K562 (cell line): ENCODE measurements at places on chromosomes 5 and 9.

GRCh38 chr5:137737349-137738131, 1.7 kb upstream of the KLHL3 start:
- no peak for DNase-seq

DNA sequence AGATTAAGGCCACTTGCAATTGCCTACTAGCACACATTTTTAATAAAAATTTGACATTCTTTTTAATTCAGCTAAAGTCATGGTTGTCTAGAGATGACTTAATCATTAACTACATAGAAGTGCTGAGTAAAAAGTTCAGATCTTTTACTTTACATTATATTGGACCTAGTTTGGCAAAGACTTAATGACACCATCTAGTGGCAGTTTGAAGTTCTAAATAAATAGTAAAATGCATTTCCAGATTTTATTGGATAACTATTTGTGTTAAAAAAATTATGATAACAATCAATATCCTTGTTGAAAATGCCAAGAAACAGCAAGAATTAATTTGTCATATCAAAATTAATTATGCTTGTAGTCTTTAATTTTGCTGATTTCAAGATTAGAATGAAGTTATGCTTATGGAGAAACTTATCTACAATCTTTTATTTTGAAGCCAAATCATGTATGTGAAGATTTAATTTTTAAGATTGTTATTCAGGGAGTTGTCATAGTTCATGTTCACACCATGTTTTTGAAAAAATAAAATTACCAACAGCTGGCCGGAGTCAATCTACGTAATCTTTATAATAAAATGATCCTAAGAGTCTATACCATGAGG, 69.6 kb upstream of the PJA2 start:
- no peak for DNase-seq

DNA sequence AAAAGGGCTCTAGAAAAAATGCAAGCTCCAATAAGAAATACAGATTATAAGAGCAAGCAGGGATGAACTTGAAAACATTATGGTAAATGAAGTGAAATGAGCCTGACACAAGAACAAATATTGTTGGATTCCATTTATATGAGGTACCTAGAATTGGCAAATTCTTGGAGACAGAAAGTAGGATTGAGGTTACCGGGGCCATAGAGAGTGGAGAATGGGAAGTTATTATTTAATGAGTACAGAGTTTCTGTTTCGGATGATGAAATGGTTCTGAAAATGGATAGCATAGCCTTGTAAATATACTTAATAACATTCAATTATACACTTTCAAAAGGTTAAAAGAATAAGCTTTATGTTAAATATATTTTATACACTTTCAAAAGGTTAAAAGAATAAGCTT, 75.6 kb upstream of the SLC12A2 start:
- DNase-seq = no peak

DNA sequence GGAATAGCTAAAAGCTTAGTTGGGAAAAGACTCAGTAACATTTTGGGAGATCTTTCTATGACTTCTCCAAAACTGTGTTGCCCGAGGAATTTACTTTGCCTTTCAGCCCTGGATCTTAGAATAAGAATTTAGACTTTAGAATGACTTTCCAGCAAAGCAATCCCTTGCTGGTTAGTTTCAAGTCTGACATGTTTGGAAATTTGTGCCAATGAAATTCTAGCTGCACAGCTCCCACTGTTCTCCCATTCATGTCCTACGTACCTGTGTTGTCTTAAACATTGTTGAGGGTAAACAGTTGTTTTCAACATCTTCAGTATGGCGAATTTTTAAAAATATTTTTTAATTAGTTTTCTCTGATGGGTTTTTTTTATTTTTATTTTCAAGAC, 111.4 kb downstream of the CCDC192 start:
- DNase-seq = no peak

- DNase-seq = no peak
Measured at GRCh38 chr5:32144378-32145207, 29.5 kb downstream of the GOLPH3 start.

GRCh38 chr9:76032797-76033373, 142.4 kb downstream of the PCSK5 start:
- DNase-seq = no peak

- DNase-seq = no peak
Measured at GRCh38 chr5:111762895-111763294, 5.9 kb upstream of the NREP start.
